Thoracic aorta (tissue), 2 donors: ENCODE measurements at places on chromosomes 3 and 15.

- DNase-seq: no peak
Measured at GRCh38 chr15:69976366-69976994, 121.2 kb downstream of the TLE3 start.

- DNase-seq: no peak
Measured at GRCh38 chr15:90683876-90684275, 33.3 kb upstream of the BLM start.

DNA sequence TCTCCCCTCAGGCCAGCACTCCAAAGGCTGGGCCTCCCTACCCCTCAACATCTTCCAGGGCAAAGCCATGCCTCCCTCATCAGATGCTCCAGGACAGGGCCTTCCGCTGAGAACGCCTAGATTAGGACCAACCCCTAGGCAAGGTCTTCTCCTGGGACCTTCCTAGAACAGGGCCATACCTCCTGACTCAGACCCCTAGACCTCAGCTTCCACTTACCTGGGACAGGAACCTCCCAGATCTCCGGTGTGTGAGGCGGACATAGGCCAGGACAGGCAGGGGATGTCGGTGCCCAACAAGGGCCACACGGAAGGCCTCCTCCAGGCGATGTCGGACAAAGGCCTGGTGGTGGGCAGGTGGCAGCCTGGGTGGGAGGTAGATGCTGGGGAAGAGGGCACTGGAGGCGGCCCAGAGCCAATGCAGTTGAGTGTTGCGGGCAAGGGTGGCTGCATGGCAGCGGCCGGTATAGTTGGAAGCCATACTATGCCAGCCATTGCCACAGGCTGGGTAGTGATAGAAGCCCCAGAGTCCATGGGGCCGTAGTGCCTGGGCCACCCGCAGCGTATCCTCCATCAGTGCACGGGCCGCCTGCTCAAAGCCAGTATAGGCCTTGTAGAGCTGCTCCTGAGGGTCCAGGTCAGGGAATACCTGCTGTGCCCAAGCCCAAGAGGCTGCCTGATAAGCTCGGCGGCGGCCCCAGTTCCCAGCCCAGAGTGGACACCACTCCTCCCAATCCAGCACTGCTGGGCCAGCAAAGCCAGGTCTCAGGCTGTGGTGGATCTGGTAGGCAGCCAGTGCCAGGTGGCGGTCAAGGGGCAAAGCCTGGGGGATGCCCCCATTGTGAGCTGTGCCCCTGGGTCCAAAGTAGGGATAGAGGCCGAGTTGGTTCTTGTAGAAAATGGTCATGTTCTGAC, 2.5 kb upstream of the IFRD2 start:
- DNase-seq: no peak

- no peak for DNase-seq
Measured at GRCh38 chr15:96359616-96360521, 29.4 kb downstream of the NR2F2 start.

- DNase-seq: no peak
Measured at GRCh38 chr15:98233873-98234272, 273.4 kb downstream of the ARRDC4 start.

GRCh38 chr3:107216711-107217110, 160.5 kb upstream of the CCDC54 start:
- no peak for DNase-seq

DNA sequence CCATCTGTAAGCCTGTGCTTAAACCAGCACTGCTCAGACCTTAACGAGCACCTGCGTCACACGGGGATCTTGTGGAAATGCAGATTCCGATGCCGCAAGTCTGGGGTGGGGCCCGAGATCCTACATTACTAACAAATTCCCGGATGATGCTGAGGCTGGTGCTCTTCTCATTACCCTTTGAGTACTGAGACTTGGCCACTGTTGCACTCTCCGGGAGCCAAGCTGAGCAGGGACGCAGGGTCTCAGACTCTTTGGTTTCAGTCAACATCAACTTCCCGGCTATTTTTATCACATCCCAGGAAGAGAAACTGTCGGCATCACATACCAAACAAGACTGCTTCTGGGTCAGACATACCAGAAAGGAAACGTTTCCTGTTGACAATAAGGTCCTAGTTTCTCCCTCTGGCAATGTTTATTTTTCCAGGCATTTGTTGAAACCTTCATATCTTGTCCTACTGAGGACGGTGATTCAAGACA, 276.6 kb downstream of the SHQ1 start:
- DNase-seq: no peak

DNA sequence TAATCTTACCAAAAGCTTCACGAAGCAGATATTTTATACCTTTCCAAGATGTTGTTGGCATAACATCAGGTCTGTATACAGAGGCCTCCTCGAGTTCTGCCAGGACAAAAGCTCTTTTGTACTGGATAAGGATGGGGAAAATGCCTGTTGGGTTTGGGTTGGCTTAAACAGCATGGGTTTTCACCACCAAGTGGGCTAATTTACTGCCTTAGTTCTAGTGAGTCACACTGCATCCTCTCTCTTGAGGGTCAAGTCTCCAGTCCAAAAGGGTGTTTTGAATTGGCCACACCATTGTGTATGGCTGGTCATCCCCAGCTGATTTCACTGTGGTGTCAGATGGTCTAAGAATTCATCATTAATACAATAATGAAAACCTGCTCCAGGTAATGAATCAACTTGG, 26.1 kb upstream of the BHLHE40 start:
- no peak for DNase-seq

- no peak for DNase-seq
Measured at GRCh38 chr15:41957021-41957897, 15.1 kb downstream of the EHD4 start.

DNA sequence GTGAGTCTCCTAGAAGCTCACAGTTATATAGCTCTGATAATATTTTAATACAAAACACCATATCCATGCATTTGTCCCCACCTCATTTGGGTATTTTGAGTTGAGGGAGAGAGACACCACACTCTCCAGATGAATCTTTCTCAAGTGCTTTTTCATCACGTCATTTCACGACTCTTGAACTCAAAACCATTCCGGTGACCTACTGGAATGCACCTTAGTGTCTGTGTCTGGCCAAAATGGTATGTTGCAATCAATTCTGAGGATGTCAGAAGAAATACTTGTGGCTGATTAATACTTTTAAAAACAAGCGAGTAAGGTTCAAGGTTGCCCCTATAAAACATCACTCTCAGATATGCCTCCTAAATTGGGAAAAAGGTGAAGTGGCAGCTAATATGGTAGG, 352.6 kb upstream of the ICE2 start:
- no peak for DNase-seq

- no peak for DNase-seq
Measured at GRCh38 chr3:9342696-9343095, 20.2 kb upstream of the THUMPD3 start.

- no peak for DNase-seq
Measured at GRCh38 chr15:95142531-95142930, 911.2 kb downstream of the MCTP2 start.

DNA sequence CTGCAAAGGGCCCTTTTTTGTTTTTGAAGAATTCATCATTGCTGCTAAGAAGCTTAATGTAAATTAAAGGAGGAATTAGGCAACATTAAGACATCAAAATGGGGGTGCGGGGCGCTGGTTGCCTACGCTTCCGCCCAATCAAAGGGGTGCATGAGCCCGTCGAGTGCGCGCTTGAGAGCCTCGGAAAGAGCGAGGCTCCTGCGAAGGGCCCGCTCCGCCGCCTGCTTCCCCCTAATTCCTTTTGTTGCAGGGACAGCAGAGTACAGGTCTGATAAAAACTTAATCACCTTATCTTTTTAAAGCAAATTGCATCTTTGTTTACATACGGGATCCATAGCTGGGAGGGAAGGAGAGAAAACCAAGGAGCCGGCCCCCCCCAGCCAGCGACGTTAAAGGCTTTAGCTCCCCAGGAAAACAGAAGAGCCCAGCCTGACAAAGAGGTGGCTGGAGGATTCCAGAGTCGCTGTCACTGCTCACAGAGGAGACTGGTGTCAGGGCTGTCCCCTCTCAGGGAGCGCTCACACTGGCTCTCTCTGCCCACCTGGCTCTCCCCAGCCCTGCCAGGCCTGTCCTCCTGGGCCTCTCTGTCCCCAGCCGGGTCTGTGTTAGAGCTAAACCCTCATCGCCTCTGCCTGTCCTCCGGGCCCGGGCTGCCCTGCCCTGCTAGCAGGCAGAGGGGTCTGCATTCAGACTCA, 67.3 kb downstream of the DNAJB8 start:
- DNase-seq: no peak

- no peak for DNase-seq
Measured at GRCh38 chr3:31356941-31357340, 175.8 kb upstream of the STT3B start.

GRCh38 chr3:32525720-32526119, 23.1 kb upstream of the CMTM6 start:
- no peak for DNase-seq

- DNase-seq: no peak
Measured at GRCh38 chr3:7682822-7683229, 818.8 kb upstream of the LMCD1 start.

- no peak for DNase-seq
Measured at GRCh38 chr3:139468399-139468798, 7.9 kb downstream of the RBP2 start.

DNA sequence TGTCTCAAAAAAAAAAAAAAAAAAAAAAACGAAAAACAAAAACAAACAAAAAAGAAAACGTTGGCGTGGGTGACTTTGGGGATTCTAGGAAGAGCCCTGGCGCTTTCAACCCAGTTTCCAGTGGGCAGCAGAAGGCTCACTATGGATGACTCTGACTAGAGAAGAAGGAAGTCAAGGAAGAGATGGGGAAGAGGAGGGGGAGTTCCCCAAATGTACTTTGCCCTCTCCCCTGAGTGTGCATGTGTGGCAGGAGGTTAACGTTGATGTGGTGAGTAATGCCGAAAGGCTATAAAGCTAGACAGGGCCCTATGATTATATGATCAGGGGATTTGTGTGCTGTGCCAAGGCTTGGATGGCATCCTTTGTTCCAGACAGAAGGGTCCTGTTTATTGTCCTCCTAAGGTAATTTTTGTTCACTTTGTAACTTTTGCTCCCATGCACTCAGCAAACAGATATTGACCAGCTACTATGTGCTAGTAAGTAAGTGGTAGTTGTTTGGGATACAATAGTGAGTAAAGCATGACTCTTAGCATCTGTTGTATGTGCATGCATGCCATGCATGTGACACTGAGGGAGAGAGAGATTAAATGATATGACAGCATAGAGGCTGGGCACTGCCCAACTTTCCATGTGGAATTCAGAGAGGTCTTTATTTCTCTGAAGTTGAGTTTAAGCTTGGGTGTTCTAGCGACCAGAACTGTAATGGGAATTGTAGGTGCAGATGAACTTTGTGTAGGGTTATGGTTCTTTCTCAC, 750 bp upstream of the HHLA2 start:
- DNase-seq: no peak

DNA sequence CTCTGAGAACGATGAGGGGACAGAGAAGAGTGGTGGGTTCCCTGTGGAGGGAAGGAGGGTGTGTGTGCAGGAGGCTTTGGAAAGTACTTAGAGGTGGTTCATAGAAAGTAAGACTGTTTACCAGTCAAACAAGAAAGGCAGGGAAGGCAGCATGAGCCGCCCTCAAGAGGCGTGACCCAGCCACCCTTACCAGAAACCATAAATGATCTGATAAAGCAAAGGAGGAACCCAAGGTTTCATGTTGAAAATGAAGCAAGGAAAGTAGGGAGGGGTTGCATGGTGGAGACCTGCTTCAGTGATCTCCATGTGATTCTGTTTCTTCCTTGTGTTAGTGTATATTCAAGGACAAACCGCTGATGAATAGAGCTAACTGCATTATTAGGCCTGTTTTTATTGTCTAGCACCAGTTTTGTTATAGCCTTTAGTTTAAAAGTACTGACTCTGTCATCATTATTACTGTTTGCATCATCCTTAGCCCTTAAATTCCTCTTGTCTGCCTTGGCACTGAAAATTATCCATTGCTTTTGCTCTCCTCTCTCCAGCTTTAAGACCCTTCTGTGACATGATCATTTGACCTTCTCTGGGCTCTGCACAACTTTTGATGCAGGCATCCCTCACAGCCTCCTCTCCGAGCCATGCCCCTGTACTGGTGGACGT, 96.1 kb downstream of the STAC start:
- DNase-seq: no peak

- DNase-seq: no peak
Measured at GRCh38 chr15:100913961-100914360, 5.2 kb upstream of the LRRK1 start.

- DNase-seq: no peak
Measured at GRCh38 chr15:47908486-47908885, 191.2 kb downstream of the SEMA6D start.

DNA sequence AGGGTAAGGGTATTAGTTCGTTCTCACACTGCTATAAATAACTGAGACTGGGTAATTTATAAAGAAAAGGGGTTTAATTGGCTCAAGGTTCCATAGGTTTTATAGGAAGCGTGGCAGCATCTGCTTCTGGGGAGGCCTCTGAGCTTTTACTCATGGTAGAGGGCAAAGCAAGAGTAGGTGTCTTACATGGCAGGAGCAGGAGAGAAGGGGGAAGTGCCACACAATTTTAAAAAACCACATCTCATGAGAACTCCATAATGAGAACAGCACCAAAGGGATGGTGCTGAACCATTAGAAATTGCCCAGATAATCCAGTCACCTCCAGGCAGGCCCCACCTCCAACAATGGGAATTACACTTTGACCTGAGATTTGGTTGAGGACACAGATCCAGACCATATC, 12.2 kb downstream of the RNF111 start:
- no peak for DNase-seq

GRCh38 chr15:54917312-54917711, 279.4 kb downstream of the RSL24D1 start:
- DNase-seq: no peak

DNA sequence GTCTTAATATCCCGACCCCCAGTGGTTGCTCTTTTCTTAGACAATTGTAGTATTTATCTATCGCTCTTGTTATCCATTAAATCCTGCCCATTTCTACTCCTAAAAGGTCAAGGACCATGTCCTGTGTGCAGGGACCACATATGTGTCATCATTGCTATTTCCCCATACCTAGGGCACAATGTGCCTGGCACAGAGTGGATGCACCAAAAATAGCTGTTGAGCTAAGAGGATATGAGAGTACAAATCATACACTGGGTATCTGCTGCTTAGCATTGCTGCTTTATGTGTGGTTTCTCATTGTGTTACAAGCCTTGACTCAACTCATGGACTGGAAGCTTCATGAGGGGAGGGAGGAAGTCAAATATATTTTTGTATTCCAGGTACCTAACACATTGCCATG, 3.4 kb upstream of the MITF start:
- no peak for DNase-seq
